Left ventricle myocardium inferior (tissue), 1 donor: ENCODE measurements at places on chromosomes 12 and 14.
A peak's percentile ranks its signal among the peaks of the same experiment; 100 is the strongest.

- DNase-seq: no peak
- no peaks in the 10 kb centered on the region for H3K36me3 ChIP-seq
- no peaks in the 10 kb centered on the region for H3K4me1 ChIP-seq
- H3K4me3 ChIP-seq: peak overlapping the region; percentile 23
Observed at GRCh38 chr12:120388691-120389481, 19.9 kb upstream of the MSI1 start.

- no peaks in the 10 kb centered on the region for H3K36me3 ChIP-seq
- H3K4me3 ChIP-seq: no peak overlapping the region
- H3K27ac ChIP-seq: no peak overlapping the region
- H3K4me1 ChIP-seq: peaks cover 26% of the 10 kb centered on the region
- H3K27me3 ChIP-seq: peaks cover 53% of the 10 kb centered on the region
Observed at GRCh38 chr12:116385486-116386217, 108.2 kb upstream of the MED13L start.

GRCh38 chr12:131831635-131832041, 3.4 kb downstream of the MMP17 start:
- H3K27ac ChIP-seq: peak overlapping the region; percentile 74
- no peak for DNase-seq
- peaks cover 87% of the 10 kb centered on the region for H3K27me3 ChIP-seq

DNA sequence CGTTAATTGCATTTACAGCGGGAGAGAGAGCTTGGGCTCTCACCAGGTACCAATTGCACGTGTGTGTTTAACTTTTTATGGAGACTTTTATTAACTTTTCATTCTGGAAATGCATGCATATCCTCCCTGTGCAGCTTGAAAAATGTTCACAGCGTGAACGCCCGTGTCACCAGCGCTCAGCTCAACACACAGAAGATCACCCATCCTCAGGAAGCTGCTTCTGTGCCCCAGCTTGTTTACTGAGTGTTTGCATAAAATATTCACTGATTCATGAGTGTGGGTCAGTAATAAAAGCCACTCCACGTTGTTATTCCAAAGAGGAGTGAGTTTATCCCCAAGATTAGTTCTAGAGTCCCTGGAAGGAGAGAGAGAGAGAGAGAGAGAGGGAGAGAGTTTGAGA, 75.5 kb upstream of the FZD10 start:
- H3K4me1 ChIP-seq: peaks cover 5% of the 10 kb centered on the region
- H3K36me3 ChIP-seq: no peaks in the 10 kb centered on the region
- H3K27me3 ChIP-seq: peaks cover 73% of the 10 kb centered on the region
- DNase-seq: no peak
- no peak overlapping the region for H3K27ac ChIP-seq

GRCh38 chr12:41045509-41045908, 142.6 kb upstream of the PDZRN4 start:
- no peaks in the 10 kb centered on the region for H3K27me3 ChIP-seq
- DNase-seq: no peak
- H3K4me1 ChIP-seq: no peaks in the 10 kb centered on the region
- no peaks in the 10 kb centered on the region for H3K36me3 ChIP-seq

DNA sequence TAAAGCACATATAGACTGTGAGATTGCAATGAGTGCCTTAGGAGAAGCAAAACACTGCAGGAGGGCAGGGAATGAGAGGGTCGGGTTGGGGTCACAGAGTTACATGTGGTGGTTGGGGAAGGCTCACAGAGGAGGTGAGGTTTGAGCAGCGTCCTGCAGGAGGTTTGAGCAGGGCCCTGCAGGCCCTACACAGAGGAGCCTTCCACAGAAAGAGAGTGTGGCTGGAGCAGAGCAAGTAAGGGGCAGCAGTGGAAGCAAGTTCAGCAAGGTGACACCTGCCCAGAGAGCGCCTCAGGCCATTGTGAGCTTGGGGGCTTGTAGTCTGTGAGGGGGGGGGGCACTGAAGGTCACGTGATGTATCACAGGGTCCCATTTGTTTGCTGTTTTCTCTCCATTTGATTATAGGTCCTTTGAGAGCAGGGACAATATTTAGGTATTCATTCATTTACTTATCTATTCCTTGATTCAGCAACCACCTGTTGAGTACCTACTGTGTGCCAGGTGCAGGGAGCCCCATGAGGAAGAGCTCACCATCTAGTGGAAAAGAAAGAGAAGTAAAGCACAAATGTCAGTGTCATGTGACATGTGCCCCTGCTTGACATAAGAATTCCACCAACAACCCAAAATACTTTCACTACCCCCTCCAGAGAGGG, 56.6 kb downstream of the GALNT16 start:
- no peak overlapping the region for H3K4me3 ChIP-seq
- H3K27me3 ChIP-seq: no peaks in the 10 kb centered on the region
- peak overlapping the region; percentile 84 for H3K27ac ChIP-seq
- peaks cover under 1% of the 10 kb centered on the region for H3K36me3 ChIP-seq
- DNase-seq: no peak
- H3K4me1 ChIP-seq: peaks cover 55% of the 10 kb centered on the region

DNA sequence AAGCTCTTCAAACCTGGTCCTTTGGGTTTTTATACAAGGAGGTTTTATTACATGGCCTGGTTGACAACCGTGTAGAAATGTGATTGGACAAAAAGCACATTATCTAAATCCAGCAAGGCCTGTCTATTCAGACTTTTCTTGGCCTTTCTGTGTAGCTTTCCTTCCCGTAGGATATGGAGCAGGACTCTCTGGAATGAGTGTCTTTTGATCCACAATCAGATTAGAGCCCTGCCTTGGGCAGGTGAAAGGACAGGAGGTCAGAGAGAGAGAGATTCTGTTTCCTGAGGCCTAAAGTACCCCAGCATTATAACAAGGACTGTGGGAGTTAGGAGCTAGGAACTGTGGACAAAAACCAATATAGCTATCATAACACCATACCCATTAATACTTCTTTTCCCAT, 375.5 kb upstream of the RGS6 start:
- no peak for DNase-seq
- no peaks in the 10 kb centered on the region for H3K4me1 ChIP-seq
- H3K36me3 ChIP-seq: no peaks in the 10 kb centered on the region

DNA sequence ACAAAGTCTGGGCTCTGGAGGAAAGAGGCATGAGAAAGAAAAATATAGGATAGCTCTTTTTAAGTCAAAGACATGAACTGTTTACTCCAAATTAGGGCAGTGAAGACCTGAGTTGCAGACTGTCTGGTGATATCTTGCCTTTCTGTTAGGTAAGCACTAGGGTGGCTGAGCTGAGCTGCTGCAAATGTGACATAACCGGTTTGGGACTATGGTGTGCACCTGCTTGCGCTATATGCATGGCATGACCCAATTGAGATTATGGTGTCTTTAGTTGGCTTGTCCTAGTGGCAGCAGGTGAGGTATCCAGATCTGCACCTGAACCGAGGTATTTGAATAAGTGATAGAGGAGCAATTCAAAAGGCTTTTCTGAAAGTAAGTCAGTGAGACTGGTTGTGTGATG, 345.6 kb downstream of the APAF1 start:
- H3K36me3 ChIP-seq: no peaks in the 10 kb centered on the region
- H3K4me1 ChIP-seq: no peaks in the 10 kb centered on the region
- H3K27me3 ChIP-seq: no peaks in the 10 kb centered on the region
- no peak overlapping the region for H3K27ac ChIP-seq
- H3K4me3 ChIP-seq: no peak overlapping the region

DNA sequence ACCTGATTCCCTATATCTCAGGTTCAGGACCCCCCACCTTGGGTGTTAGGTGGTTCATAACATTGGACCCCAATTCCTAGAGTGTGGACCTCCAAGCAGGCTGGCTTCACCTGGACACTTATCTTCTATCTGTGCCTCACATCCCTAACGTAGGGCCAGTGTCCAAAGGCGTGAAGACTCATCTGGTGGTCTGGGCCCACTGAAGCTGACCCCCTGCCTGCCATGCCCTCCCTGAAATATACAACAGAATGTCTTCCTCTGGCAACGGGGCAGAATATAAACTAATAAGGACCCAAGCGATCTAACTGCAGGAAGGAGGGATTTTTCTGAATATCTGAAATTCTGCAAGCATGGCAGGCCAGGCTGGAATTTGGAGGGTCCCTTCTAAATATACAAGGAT, 5.6 kb downstream of the HOXC13 start:
- no peaks in the 10 kb centered on the region for H3K4me1 ChIP-seq
- H3K36me3 ChIP-seq: no peaks in the 10 kb centered on the region
- H3K27me3 ChIP-seq: peaks cover 100% of the 10 kb centered on the region
- H3K4me3 ChIP-seq: no peak overlapping the region
- H3K27ac ChIP-seq: no peak overlapping the region
- DNase-seq: no peak

DNA sequence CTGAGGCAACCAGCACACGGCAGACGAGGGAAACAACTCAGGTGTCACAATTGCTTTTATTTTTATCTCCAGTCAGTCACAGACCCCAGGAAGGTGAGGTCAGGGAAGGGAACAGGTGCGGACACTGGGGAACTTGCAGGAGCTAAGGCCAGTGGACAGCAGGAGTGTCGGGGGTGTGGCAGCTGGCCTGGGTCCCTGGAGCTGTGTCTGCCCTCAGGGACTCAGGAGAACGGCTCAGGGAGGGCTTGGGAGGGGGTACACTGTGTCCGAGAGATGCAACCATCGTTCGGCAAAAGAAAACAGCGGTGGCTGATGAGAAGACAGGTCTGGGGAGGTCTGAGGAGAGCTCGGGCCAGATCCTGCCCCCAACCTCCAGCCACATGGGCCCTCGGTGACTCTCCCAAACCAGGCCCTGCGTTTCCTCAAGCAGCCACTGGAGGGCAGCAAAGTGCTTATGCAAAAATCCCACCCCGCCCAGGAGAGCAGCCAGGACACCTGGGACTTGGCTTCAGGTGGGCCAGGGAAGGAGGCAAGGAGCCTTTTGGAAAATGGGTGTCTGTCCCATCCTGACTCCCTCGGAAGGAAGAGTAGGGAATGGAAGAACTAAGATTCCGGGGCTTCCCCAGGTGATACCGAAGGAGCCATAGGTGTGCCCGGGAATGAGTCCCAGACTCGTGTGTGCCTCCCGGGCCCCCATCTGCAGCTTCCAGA, 24.1 kb upstream of the BCDIN3D start:
- H3K27ac ChIP-seq: peak overlapping the region; percentile 82
- H3K4me3 ChIP-seq: no peak overlapping the region
- peaks cover 20% of the 10 kb centered on the region for H3K27me3 ChIP-seq
- peak; percentile 74 for DNase-seq
- H3K4me1 ChIP-seq: peaks cover 39% of the 10 kb centered on the region

DNA sequence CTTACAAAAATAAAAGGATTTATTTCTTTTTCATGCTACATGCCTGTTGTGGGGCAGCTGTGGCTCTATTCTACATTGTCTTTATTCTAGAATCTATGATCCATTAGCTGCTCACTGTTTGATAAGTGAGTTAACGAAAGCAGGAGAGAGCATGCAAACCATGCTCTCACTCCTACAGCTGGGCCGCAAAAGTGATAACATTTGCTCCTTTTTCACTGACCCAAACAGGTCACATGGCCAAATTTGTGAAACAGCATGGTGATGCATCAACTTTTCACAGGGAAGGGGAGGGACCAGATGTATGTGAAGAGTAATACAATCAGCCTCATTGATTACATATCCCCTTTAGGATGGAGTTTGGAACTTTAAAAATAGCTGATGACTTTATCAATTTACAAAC, 456.9 kb upstream of the SYT1 start:
- H3K27ac ChIP-seq: no peak overlapping the region
- no peaks in the 10 kb centered on the region for H3K36me3 ChIP-seq
- H3K27me3 ChIP-seq: no peaks in the 10 kb centered on the region
- no peaks in the 10 kb centered on the region for H3K4me1 ChIP-seq

GRCh38 chr14:64628940-64629408, 75.2 kb upstream of the PLEKHG3 start:
- no peak overlapping the region for H3K27ac ChIP-seq
- DNase-seq: no peak
- no peak overlapping the region for H3K4me3 ChIP-seq
- H3K4me1 ChIP-seq: no peaks in the 10 kb centered on the region
- no peaks in the 10 kb centered on the region for H3K27me3 ChIP-seq

DNA sequence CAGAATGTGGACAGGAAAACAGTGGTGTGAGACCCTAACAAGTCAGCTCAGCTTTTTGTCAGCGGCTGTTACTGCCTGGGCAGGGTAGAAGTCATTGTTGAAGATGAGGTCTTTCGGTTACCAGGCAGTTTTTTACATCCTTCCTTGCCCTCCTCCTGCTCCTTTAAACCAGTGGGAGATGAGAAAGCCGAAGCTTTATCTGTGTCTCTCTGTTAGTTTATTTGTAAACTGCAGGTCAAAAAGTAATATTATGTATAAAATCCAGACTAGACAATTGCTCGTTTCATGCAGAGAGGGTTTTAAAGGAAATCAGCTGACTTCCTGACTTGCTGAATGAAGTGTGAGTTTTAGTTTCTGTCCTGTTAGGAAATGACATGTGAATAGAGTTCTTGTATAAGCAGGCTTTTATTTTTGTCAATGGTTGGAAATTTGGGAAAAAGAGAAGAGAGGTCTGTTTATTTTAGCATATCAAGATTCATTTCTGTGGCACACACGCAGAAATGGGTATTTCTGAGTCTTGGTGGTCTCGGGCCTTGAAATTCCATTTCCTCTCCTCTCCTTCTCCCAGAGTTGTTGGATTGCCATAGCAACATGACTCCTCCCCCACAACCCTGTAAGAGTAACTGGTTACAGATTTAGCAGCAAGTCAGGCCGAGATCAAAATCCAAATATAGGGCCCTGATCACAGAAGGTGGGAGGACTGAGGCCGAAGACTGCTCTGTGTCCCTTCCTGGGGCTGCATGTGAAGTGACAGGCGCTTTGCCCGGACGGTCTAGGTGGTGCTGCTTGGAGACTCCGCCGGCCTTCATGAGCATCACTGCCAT, 60.8 kb downstream of the SAMD4A start:
- H3K27ac ChIP-seq: peak overlapping the region; percentile 87
- peak overlapping the region; percentile 57 for H3K4me3 ChIP-seq
- H3K36me3 ChIP-seq: no peaks in the 10 kb centered on the region
- peak; percentile 44 for DNase-seq

GRCh38 chr14:56494167-56494566, 85.4 kb upstream of the TMEM260 start:
- H3K27me3 ChIP-seq: no peaks in the 10 kb centered on the region
- DNase-seq: no peak
- no peak overlapping the region for H3K27ac ChIP-seq
- H3K36me3 ChIP-seq: no peaks in the 10 kb centered on the region

DNA sequence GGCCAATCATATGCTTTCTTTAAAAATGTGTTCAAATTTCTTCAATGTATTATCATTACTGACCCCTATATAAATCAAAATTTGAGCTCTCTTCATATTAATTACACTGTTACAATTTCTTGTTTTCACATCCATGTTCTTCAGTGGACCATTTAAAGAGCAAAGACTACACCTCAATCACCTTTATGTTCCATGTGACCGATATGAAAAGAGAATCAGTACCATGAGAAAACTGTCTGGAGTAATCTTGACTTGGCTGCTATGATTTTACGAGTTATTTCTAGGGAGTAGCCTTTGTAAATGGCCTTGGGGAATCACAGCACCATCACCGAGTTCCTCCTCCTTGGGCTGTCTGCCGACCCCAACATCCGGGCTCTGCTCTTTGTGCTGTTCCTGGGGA, at the start of gene OR8S1:
Gene OR8S1 (plus strand): TSS at position 301 of the 400 bp plus-strand sequence. CDS start 0 bp downstream, at position 301.
- no peak within 1 kb of the TSS for H3K4me3 ChIP-seq
- H3K27me3 ChIP-seq: peaks cover 7% of the 10 kb centered on the region
- no peak for DNase-seq
